Osteocyte (in vitro differentiated cells): ENCODE measurements at places on chromosomes 11 and 22.

DNA sequence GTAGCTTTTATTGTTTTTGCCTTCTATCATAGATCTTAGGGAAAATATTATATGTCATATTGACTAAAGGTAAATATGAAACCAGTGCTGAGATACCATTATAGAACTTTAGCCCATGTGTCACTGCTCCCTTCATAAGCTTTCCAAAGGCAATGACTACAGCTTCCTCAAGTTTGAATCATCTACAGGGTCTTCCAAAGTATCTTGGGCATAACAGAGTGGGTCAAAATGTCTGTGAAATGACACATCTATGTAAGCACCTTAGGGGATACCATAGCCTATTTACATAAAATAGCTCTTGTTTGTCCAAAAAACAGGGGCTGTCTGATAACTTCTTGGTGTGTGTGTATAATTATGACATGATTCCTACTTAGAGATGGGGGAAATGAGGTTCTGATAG is 52.5 kb downstream of the RELT start:
- H3K27ac ChIP-seq, result no peak overlapping the region
- H3K4me3 ChIP-seq, result no peak overlapping the region
- H3K27me3 ChIP-seq, result no peaks in the 10 kb centered on the region
- no peak for DNase-seq
- peaks cover 21% of the 10 kb centered on the region for H3K4me1 ChIP-seq
- H3K36me3 ChIP-seq, result no peaks in the 10 kb centered on the region

DNA sequence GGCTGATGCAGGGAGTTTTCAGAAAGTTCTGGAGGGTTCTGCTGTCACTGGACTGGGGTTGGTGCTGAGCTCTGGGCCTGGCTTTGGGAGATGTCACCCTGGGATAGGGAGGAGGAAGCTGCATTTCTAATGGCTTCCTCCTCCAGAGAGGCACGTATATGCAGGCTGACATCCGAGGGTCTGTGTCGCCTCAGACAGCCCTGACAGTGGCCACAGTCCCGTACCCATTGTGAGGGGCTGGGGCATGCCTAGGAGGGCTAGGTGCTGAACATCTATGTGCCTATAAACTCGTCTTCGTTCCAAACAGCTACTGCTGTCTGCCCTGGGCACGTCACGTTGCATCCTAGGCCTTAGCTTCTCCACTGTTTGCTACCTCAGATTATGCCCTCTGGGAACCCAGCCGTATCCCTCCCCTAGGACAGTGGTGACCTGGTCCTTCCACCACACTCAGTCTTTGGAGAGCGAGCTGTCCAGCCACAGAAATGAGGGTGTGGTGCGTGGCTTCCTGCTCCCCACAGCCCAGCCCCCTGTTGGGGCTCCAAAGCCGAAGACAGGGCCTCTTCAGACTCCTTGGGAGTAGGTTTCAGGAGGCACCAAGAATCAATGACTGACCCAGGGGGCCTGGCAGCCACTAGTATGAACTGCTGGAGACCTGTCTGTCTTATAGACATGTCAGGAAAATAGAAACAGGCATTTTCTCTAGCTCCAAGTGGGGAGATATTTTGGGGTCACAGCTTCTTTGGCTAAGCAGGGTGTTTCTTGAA is 26.4 kb downstream of the ADAMTS15 start:
- peaks cover 5% of the 10 kb centered on the region for H3K4me1 ChIP-seq
- peaks cover 37% of the 10 kb centered on the region for H3K36me3 ChIP-seq
- DNase-seq, result peak; percentile 76
- no peaks in the 10 kb centered on the region for H3K27me3 ChIP-seq

DNA sequence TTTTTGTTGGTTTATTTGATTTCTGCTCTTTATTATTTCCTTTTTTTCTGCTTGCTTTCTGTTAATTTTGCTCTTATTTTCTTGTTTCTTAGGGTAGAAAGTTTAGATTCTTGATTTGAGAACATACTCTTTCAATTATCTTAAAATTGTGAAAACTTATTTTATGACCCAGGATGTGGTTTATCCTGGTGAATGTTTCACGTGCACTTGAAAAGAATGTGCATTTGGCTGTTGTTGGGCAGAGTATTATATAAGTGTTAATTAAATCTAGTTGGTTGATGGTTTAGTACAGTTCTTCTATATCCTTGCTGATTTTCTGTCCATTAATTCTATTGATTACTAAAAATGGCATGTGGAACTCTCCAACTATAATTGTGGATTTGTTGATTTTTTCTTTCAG is 66.9 kb upstream of the NARS2 start:
- H3K4me3 ChIP-seq, result no peak overlapping the region
- no peaks in the 10 kb centered on the region for H3K36me3 ChIP-seq
- no peak for DNase-seq
- no peak overlapping the region for H3K27ac ChIP-seq

- H3K4me1 ChIP-seq, result peaks cover 1% of the 10 kb centered on the region
- H3K36me3 ChIP-seq, result peaks cover 12% of the 10 kb centered on the region
- no peak overlapping the region for H3K27ac ChIP-seq
Observed at GRCh38 chr11:78889698-78890097, 315.0 kb upstream of the NARS2 start.

GRCh38 chr22:26281941-26282340 is 112.7 kb downstream of the SEZ6L start:
- no peaks in the 10 kb centered on the region for H3K36me3 ChIP-seq
- H3K4me1 ChIP-seq, result no peaks in the 10 kb centered on the region
- no peak overlapping the region for H3K27ac ChIP-seq
- H3K27me3 ChIP-seq, result peaks cover 35% of the 10 kb centered on the region

DNA sequence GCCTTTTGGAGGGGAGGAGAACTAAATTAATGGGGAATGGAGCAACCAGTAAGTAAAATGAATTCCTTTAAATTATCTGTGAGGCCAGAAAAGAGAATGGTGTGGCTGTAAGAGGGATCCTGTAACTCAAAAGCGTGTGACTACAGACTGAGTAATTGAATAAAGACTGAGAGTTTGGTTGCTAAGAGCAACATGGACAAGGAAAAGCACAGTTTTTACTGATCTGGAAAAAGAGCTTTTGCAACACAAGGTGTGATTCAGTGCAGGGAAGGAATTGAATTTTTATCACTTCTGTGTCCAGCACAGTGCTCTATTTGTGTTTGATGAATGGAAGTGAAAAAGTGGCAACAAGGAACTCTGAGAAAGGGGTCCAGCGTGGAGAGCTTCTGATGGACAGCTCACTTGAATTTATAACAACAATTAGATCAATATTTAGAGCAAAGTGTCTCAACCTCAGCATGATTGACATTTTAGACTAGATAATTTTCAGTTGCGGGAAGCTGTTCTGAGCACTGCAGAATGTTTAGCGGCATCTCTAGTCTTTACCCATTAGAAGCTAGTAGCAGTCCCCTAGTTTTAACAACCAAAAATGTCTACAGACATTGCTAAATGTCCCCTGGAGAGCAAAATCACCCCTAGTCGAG is 202.8 kb upstream of the BDNF start:
- H3K27ac ChIP-seq, result no peak overlapping the region
- no peak for DNase-seq
- no peak overlapping the region for H3K4me3 ChIP-seq
- no peaks in the 10 kb centered on the region for H3K36me3 ChIP-seq
- H3K27me3 ChIP-seq, result no peaks in the 10 kb centered on the region

- DNase-seq, result no peak
- no peaks in the 10 kb centered on the region for H3K36me3 ChIP-seq
- peaks cover 9% of the 10 kb centered on the region for H3K4me1 ChIP-seq
- H3K27me3 ChIP-seq, result peaks cover 4% of the 10 kb centered on the region
- H3K4me3 ChIP-seq, result no peak overlapping the region
- H3K27ac ChIP-seq, result no peak overlapping the region
Observed at GRCh38 chr11:11036185-11036847, 178.5 kb upstream of the ZBED5 start.

DNA sequence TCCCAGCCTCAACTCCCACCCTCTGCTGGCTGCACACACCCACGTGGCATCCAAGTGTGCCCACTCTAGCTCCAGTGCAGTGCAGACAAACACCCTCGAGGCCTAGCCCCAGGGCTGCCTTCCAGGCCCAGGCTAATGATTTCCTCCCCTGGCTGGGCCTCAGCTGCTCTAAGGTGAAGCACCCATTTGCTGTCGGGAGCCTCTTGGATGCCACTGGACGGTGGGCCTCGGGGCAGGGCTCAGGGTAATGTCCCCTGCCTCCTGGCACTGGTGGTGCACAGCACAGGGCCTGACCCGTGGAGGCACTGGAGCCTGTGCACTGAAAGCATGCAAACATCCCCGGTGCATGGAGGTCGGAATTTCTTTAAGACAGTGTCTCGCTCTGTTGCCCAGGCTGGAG is 635.2 kb downstream of the TBC1D22A start:
- no peak for DNase-seq
- no peak overlapping the region for H3K4me3 ChIP-seq
- no peaks in the 10 kb centered on the region for H3K36me3 ChIP-seq
- H3K4me1 ChIP-seq, result no peaks in the 10 kb centered on the region
- H3K27ac ChIP-seq, result no peak overlapping the region

GRCh38 chr11:16818284-16818683 is 79.8 kb downstream of the C11orf58 start:
- H3K36me3 ChIP-seq, result peaks cover 9% of the 10 kb centered on the region
- no peak overlapping the region for H3K27ac ChIP-seq
- no peak for DNase-seq
- no peaks in the 10 kb centered on the region for H3K27me3 ChIP-seq
- peaks cover 18% of the 10 kb centered on the region for H3K4me1 ChIP-seq

DNA sequence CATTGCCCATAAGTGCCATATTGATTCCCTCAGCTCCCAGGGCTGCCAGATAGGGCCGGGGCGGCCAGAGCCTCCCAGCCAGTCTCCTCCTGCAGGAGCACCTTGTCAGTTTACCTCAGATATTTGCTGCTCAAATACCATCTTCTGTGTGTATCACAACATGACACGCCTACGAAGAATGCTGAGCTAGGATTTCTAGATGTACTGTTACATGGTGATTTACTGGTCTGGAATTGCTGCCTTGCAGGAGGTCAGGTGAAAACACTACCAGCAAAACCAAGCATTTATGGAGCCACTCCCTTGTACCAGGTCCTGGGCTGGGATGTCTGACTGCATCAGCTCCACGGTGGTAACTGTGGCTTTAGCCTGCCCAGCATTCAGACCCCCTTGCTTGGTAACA is 11.8 kb downstream of the MICAL3 start:
- H3K36me3 ChIP-seq, result no peaks in the 10 kb centered on the region
- H3K27ac ChIP-seq, result no peak overlapping the region
- no peaks in the 10 kb centered on the region for H3K4me1 ChIP-seq
- no peaks in the 10 kb centered on the region for H3K27me3 ChIP-seq

DNA sequence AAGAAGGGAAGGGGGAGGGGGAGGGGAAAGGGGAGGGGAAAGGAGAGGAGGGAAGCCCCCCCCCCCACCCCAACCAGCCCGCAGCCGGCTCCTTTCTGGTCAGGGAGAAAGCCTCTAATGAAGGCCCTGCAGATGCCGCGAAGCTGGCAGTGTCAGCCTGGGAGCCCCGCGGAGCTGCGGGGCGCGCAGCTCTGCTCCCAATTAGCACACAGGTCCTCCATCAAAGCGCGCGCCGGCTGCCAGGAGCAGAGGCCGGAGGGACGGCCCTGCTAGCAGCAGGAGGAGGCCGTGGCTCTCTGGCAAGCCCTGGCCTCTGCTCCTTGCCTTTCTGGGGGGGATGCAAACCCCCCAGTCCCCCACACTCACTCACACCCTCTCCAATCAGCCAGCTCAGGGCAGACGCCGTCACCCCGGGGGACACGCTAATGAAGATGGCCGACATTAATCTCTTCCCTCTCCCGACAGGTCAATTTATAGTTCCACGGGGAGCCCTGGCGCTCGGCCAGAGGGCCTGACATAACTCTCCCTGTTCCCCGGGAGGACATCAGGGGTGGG is 70.5 kb upstream of the TCF20 start:
- no peaks in the 10 kb centered on the region for H3K36me3 ChIP-seq
- no peak overlapping the region for H3K4me3 ChIP-seq
- H3K4me1 ChIP-seq, result peaks cover 7% of the 10 kb centered on the region
- peaks cover 2% of the 10 kb centered on the region for H3K27me3 ChIP-seq

GRCh38 chr11:43546561-43547429 is 133.7 kb upstream of the HSD17B12 start:
- no peaks in the 10 kb centered on the region for H3K4me1 ChIP-seq
- H3K36me3 ChIP-seq, result no peaks in the 10 kb centered on the region
- no peak for DNase-seq
- no peak overlapping the region for H3K4me3 ChIP-seq
- peaks cover 20% of the 10 kb centered on the region for H3K27me3 ChIP-seq
- no peak overlapping the region for H3K27ac ChIP-seq

DNA sequence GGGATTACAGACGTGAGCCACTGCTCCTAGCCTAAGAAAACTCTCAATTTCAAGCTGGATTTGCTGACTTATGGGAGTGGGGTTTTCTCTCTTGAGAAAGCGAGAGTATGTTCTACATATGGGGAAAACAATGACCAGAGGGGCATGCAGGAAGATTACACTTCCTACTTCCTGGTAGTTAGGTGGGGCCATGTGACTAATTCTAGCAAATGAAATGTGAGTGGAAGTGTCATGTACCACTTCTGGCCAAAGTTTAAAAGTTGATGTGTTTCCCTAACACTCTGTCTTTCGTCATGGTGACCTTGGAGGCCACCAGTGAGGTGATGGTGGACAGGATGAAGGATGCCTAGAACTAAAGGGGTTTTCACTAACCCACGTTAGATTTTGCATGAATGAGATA is 50.5 kb downstream of the PARVG start:
- no peak overlapping the region for H3K27ac ChIP-seq
- no peak for DNase-seq
- H3K4me3 ChIP-seq, result no peak overlapping the region
- H3K27me3 ChIP-seq, result peaks cover 9% of the 10 kb centered on the region
- H3K36me3 ChIP-seq, result peaks cover 2% of the 10 kb centered on the region

DNA sequence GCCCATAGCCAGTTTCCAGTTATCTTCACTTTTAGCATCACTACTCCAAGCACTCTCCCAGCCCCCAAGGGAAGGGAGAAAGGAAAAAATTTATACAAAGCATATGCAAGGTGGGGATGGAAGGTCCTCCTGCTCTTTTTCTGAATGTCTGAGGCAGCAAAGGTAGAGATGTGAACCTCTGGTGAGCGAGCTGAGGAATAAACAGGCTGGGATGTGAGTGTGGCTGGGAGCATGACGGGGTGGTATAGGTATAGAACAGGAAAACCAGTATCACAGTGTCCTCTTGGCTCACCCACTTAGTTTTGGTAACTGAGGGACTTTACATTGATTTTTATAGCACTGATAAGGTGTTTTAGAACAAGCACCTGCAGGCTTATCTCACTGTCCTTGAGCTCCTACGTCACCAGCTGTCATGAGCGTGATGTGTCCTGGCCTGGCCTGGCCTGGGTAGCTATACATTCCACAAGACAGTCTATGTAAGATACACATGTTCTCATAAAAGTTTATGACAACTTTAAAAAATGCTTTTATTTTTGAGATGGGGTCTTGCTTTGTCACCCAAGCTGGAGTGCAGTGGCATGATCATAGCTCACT is 10.3 kb upstream of the POLD3 start:
- no peak overlapping the region for H3K27ac ChIP-seq
- no peaks in the 10 kb centered on the region for H3K36me3 ChIP-seq
- H3K4me1 ChIP-seq, result peaks cover 8% of the 10 kb centered on the region
- H3K27me3 ChIP-seq, result peaks cover 9% of the 10 kb centered on the region
- DNase-seq, result no peak

GRCh38 chr11:2098691-2099515 is 40.3 kb downstream of the IGF2 start:
- no peaks in the 10 kb centered on the region for H3K36me3 ChIP-seq
- H3K4me1 ChIP-seq, result peaks cover 43% of the 10 kb centered on the region
- no peaks in the 10 kb centered on the region for H3K27me3 ChIP-seq
- H3K27ac ChIP-seq, result no peak overlapping the region

GRCh38 chr22:24997023-24997422 is 44.5 kb downstream of the KIAA1671 start:
- no peak for DNase-seq
- H3K4me1 ChIP-seq, result peaks cover 32% of the 10 kb centered on the region
- H3K36me3 ChIP-seq, result no peaks in the 10 kb centered on the region
- no peaks in the 10 kb centered on the region for H3K27me3 ChIP-seq

- H3K36me3 ChIP-seq, result no peaks in the 10 kb centered on the region
- H3K27ac ChIP-seq, result no peak overlapping the region
- H3K4me1 ChIP-seq, result no peaks in the 10 kb centered on the region
- no peaks in the 10 kb centered on the region for H3K27me3 ChIP-seq
Observed at GRCh38 chr22:47296405-47297260, 534.2 kb downstream of the TBC1D22A start.
